ENCODE measurements at places on chromosomes 16 and 17.
A peak's percentile ranks its signal among the peaks of the same experiment; 100 is the strongest.

DNA sequence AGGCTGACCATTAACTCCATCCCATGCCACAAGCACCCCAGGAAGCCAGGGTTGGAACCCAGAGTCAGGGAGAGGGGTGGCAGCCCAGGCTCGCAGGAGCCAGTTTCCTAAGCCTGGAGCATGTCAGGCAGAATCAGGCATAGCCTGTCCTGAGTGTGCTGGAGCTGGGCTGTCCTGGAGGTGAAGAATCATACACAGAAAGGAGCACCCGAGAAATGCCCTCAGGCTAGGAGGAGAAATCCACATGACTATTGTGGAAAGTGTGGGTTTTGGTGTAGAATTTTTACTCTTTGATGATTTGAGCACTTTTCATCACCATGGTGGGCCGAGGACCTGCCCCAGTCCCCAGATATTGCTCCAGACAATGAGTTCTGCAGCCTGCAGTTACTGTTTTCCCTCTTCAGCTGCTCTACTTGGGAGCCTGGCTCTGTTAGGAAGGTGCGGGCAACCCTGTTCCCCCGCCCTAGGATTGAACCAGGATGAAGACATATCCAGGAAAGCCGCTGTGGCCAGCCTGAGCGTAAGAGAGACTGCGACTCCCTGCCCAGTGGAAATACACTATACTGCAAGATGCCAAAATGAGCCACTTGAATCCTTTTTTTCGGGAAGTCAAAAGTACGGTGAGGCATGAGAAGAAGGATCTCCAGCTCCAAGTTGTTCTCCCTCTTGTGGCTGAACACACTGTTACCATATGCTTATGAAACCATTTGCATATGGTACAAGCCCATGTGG is 29.0 kb upstream of the HEATR6 start:
- peak; percentile 16 for DNase-seq

GRCh38 chr16:56950881-56951771 is 10.6 kb upstream of the CETP start:
- no peak for DNase-seq

GRCh38 chr17:27326585-27326984 is 32.7 kb downstream of the WSB1 start:
- DNase-seq = no peak

DNA sequence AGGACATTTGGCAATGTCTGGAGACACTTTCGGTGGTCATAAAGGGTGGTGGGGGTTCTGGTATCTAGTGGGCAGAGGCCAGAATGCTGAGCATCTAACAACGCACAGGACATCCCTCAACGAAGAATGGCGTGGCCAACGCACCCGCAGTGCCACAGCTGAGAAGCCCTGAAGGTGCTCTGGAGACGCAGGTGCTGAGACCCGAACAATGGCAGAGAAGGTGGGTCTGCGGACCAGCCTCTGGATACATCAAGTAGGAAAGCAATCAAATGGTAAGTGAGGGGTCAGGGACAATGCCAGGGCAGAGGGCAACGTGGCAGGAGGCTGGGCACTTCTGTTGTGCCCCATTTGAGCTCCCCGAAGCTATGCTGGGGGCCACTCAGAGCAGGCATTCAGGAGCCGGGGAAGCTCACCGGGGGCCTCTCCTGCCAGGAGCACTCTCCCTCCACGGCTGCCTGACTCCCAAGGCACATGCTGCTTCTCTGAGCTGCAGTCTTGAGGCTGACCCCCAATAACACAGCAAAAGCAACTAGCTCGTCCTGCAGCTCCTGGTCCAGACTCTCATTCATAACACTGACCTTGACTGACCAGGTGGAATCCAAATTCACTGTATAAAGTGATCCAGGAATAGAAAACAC is 26.0 kb downstream of the SPHK1 start:
- DNase-seq = no peak

GRCh38 chr17:622356-622755 is 92.3 kb downstream of the VPS53 start:
- DNase-seq = no peak

- no peak for DNase-seq
Observed at GRCh38 chr17:55518510-55518909, 7.3 kb upstream of the SMIM36 start.

DNA sequence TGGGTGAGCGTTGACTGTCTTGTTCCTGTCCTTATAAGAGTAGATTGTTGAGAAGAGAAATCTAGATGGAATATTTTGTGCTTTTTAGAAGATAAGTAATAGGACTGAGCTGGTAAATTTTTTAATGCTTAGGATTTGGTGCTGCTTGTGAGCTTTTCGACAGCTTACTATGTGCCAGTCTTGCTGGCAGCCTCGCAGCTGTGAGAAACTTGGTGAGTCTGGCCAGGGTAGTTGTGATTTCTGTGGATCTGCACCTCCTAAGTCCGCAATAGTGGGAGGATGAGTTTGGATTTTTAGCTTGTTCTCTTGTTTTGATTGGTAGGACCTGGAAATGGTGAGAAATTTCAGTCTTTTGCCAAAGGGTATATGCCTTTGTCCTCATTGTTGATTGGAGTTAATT is 3.6 kb downstream of the SOCS7 start:
- DNase-seq = no peak

- DNase-seq = no peak
Observed at GRCh38 chr17:75321506-75321905, 32.3 kb upstream of the SLC25A19 start.

DNA sequence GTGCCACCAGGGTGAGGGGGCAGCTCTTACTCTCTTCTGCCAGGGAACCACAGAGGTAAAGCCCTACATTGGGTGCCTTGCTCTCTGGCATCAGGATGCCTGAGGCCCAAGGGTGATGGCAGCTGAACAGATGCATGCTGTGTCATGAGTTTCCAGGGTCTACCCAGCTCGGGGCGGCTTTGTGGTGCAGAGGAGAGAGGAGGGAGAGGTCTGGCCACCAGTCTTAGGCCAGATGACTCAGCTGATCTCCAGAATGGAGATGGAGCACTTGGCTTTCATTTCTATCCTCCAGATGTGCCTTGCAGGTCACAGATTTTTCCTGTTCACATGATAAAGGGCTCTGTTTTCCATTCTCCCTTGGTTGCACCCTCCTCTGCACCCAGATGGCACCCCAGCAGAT is 23.6 kb upstream of the USP22 start:
- DNase-seq = no peak

DNA sequence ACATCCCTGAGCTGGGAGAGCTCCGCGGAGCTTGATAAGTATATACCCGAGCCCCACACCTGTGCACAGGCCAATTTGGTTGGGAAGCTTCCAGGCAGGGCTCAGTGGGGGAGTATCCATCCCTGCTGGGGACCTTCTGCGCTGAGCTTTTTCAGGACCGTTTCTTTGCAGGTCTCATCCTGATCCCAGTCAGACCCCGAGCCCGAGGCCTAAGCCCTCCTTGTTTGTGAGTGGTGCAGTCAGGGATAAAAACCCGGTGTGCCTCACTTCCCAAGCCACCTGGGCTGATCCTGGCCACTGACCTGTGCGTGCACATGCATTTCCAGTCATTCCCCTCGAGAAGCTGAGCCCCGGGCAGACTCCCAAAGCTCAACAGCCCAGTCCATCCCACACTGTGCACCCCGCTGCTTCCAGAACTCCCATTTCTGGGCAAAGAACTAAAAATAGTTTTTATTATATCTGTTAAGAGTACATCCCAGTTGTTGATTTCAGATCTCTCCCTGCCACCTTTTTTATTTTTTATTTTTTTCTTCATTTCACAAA is 27.3 kb upstream of the NAT9 start:
- DNase-seq = no peak

- no peak for DNase-seq
Observed at GRCh38 chr16:4220358-4220757, 21.5 kb downstream of the SRL start.

DNA sequence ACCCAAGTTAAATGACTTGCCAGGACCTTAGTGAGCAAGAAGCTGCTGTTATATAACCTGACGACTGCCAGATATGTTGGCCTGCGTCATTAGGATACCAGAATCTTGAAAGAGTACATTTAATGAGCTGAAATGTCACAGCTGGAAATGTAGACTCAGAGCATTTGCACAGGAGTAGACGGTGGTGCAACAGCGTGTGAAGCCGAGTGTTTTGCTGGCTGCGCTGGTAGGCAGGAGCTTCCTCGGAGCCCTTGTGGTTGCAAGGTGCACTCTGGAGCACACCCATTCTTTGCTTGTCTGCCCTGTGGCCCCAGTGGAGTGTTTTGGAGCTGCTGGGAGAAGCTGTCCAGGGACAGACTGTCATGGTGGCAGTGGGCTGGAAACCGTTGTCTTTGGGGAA is 79.3 kb downstream of the BANP start:
- DNase-seq = no peak

- no peak for DNase-seq
Observed at GRCh38 chr17:8703001-8703400, 41.6 kb downstream of the CCDC42 start.

DNA sequence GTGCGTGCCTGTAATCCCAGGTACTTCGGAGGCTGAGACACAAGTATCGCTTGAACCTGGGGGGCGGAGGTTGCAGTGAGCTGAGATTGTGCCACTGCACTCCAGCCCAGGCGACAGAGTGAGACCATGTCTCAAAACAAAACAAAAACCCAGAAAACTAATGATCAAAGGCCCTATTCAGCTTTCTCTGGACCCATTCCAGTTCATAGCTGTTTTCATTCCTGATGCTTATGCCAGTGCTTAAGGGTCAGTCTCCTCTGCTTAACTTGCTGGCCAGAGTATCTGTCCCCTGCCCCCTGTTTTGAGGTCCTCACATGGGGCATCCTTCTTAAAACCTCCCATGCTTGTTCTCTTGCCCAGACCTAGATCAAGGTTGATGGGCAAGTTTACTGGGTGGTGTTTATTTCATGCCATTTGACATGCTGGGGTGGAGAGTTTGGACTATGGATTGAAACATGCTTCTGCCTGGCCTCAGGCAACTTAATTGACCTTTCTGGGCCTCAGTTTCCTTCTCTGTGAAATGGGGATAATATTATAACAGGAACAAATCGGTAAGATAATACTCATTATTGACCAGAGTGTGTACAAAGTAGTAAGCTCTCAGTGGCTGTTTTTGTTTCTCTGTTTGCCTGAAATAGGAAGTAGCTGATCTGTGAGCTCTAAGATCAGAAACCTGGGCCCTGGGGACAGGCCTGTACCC is 369.8 kb downstream of the CPPED1 start:
- DNase-seq = no peak

GRCh38 chr17:7191571-7192270 is 12.6 kb upstream of the ASGR1 start:
- no peak for DNase-seq

DNA sequence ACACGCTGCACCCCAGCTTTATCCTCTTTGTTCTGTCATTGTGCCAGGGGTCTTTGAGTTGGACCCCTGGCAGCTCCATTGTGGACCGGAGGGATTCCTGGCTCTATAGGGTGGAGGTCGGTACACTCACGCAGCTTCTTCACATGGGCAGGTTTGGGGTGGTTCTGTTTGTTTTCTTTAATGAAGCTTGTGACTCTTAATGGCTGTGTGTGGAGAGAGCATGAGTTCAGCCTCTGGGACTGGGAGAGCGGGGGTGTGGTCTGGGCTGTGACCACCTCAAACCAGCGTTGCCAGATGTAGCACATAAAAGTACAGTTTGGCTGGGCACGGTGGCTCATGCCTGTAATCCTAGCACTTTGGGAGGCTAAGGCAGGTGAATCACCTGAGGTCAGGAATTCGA is 21.2 kb upstream of the NAGLU start:
- no peak for DNase-seq

DNA sequence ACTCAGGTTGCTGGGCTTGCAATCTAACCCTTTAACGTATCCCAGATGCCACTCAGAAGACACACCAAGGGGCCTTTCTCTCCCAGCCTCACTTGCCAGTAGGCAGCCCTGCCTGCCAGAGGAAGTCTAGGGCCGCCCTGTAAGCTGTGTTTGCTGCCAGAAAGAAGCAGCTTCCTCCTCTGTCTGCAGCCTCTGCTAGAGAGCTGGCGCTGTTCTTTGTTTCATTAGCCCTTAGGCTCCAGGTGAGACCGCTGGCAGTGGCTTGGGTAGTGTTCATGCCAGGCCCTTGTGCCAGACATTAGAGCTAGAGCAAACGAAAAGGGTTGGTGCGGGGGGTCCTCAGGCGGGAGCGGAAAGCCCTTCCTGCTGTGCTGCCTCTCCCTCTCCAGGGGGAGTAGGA is 8.9 kb downstream of the CTRL start:
- no peak for DNase-seq

DNA sequence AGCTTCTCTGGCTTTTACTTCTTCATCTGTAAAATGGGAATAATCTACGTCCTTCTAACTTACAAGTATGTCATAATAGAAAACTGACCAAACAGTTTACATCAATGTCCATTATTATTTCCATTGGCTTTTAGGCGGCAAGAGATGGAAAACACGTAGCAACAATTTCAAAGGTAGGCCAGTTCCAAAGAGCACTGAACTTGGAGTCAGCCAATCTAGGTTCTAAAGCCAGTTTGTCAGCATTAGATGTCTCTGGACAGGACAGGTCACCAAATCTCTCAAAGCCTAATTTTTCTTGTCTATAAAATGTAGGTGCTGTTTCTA is 17.6 kb downstream of the HLF start:
- DNase-seq = no peak

- DNase-seq = no peak
Observed at GRCh38 chr17:45918241-45918745, 23.9 kb downstream of the MAPT start.

DNA sequence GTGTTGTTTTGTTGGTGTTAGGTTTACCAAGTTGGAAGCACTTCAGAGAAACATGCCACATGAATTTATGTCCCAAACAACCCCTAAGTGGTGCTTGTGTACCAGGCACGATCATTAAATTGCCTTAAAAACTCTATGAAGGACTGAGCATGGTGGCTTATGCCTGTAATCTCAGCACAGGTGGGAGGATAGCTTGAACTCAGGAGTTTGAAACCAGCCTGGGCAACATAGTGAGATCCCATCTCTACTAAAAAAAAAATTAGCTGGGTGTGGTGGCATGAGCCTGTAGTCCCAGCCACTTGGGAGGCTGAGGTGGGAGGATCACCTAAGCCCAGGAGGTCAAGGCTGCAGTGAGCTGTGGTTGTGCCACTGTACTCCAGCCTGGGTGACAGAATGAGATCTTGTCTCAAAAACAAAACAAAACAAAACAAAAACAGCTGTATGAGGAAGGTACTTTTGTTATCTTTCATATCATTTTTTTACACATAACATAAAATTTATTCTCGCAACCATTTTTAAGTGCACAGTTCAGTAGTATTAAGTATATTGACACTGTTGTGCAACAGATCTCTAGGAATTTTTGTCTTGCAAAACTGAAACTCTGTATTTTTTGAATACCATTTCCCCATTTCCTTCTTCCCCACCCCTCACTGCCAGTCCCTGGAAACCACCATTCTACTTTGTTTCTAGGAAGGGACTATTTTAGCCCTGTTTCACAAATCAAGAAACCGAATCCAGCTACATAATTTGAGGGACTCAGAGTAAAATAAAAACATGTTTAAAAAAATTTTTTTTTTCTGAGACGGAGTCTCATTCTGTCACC is 14.3 kb upstream of the RBBP6 start:
- no peak for DNase-seq

GRCh38 chr17:35932586-35932985 is 2.0 kb upstream of the RDM1 start:
- DNase-seq = no peak

GRCh38 chr16:1530883-1531637 is 2.4 kb upstream of the TMEM204 start:
- DNase-seq = no peak

- DNase-seq = no peak
Observed at GRCh38 chr17:73609758-73610157, 34.5 kb downstream of the SDK2 start.

- no peak for DNase-seq
Observed at GRCh38 chr16:61763013-61763412, 273.2 kb downstream of the CDH8 start.
